ENCODE measurements at places on chromosomes 2 and 18. TPM values are rescaled to one million over a fixed set of nuclear protein-coding genes. Genes with fewer than 3 reads are reported as not detected.

DNA sequence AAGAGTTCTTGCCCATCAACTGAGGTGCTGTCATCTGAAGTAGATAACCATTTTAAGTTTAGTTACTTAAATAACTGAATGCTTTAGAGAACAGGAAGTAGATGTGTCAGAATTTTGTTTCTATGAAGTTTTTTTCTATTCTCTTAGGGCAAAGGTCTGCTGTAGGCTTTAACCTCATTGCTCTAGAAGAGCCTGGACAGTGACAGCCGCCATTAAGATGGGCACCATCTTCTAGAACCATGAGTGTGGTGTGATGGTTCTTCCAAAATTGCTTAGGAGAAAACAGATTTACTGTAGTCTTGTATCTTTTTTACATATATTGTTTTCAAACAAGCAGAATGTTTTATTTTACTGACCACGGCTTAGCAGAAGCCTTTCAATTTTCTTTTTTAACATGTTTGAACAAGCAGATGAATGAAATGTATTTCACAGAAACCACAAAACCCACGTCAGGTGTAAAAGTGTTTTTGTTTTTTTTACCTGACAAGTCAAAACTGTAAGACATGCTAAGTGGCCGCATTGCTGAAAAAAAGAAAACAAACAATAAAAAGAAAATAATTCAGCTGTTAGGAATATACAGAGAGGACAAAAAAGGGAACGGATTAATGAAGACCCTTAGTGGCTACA is 77.9 kb downstream of the PRELID3A start:
- no peak overlapping the region for H3K4me3 ChIP-seq
- H3K4me1 ChIP-seq, result no peaks in the 10 kb centered on the region
- H3K36me3 ChIP-seq, result peaks cover 4% of the 10 kb centered on the region
- no peak for DNase-seq
- H3K27ac ChIP-seq, result no peak overlapping the region
- H3K27me3 ChIP-seq, result no peaks in the 10 kb centered on the region

DNA sequence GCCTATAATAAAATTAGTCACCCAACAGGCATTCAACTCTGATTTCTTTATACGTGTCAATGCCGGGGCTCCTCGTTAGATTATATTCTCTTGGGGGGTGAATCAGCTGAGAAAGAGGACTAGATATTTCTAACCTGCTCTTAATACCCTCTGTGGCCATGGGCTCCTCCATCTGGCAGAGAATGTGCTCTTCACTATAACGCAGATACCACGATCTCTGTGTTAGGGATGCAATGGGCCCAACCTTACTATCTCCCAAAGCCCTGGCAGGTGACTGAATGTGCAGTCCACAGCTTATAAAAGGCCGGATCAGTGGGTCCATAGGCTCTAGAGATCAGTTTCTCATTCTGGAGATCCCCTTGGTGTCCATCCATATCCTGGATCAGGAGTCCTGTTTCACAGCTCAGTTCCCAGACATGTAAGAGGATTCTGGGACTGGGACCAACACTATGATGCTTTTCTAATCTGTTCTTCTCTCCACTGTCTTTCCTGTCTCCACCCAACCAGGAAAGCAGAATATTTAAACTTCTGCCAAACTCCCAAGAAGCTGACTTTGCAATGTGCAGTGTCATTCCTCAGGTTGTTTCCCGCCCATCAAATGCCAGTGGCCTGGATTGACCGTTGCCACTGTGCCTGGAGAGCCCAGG is 71.4 kb upstream of the CELF4 start:
- no peak overlapping the region for H3K4me3 ChIP-seq
- DNase-seq, result no peak
- H3K27me3 ChIP-seq, result no peaks in the 10 kb centered on the region

DNA sequence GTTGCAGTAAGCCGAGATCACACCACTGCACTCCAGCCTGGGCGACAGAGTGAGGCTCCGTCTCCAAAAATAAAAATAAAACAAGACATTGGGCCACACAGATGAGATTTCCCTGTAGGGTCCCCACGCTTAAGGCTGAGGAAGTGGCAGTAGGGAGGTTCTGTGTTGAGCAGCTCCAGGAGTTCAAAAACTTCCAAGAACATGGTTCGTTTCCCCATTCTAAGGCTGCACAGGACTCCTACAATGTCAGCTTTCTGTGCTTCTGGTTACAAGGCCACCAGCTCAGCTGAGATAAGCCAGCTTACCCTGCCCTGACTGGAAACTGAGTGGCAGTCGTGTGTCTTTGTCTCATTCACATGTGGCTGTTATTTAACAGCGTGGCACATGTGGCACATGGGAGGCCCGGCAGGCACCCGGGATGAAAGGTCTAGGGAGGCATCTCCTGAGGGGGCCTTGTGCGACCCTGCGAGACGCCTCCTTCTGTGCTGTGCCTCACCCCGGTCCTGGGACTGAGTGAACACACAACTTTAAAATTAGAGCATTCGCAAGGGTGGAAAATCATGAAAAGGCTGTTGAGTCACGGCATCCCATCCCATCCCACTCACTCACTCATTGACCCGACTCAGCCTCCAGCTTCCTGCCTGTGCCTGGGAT is 7.7 kb downstream of the ITGB1BP1 start:
- no peak overlapping the region for H3K27ac ChIP-seq
- H3K4me1 ChIP-seq, result no peaks in the 10 kb centered on the region
- no peak for DNase-seq
- H3K27me3 ChIP-seq, result no peaks in the 10 kb centered on the region
- H3K4me3 ChIP-seq, result no peak overlapping the region

SULT1C4 gene
- 10.6 TPM for total RNA-seq

All from lower lobe of right lung (tissue), 2 donors.